ENCODE measurements at places on chromosomes 1 and 21. TPM values are rescaled to one million over a fixed set of nuclear protein-coding genes. Genes with fewer than 3 reads are reported as not detected.

PTPN22 gene
- total RNA-seq: 0.40 TPM

GRCh38 chr1:79827446-79827845 is 820.9 kb upstream of the ADGRL4 start:
- no peak for DNase-seq

DNA sequence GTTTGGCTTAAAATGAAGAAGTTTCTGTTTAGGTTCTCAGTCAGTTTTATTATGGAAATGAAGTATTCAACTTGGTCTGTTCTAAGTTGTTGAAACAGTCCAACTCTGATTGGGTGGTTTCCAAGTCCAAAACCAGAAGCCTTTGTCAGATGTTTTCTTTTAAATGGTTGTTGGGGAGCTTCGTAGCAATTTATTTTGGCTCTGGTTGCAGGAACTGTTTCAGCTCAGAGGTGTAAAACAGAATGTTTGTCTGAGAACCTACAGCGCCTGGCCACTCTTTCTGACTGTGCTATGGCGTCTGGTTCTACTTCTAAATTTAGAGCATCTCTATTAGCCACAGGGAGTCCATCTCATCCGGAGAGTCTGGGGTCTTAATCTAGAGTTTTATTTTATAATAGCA is 582.6 kb upstream of the TMPRSS15 start:
- DNase-seq: no peak

DNA sequence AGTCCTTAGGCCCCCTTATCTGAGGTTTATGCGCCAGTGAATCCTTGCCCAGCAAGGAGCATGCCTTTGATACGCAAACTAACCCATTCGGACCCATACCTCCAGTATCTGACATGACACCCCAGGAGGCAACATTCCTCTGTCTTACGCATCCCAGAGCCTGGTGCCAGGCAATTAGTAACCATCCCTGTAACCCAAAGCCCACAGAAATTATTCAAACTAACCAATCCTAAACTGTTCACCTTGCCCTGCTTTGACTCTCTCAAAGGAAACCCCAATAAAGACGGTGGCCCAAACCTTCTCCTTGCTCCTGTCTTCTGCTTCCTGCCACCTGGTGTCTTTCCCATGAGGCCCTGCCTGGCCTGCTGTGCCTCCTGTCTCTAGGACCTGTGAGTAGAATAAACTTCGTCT is 36.4 kb downstream of the ZNF496 start:
- no peak for DNase-seq

DNA sequence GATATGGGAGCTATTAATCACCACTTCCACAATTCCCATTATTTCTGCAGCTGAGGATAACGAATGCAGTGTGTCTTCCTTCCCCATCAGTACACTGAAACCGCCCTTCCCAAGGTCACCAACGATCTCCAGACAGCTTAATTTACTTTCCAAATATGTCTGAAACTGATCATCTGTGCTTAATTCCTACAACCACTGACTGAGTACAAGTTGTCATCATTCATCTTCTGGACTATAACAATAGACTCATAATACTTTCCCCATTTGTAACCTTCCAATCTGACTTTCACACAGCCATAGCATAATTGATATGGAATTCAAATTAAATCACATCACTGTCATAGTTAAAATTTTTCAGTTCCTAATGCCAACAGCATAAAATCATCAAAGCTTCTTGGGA is 17.4 kb downstream of the DNM3 start:
- no peak for DNase-seq

- no peak for DNase-seq
Observed at GRCh38 chr1:41855713-41856112, 63.0 kb downstream of the HIVEP3 start.

DNA sequence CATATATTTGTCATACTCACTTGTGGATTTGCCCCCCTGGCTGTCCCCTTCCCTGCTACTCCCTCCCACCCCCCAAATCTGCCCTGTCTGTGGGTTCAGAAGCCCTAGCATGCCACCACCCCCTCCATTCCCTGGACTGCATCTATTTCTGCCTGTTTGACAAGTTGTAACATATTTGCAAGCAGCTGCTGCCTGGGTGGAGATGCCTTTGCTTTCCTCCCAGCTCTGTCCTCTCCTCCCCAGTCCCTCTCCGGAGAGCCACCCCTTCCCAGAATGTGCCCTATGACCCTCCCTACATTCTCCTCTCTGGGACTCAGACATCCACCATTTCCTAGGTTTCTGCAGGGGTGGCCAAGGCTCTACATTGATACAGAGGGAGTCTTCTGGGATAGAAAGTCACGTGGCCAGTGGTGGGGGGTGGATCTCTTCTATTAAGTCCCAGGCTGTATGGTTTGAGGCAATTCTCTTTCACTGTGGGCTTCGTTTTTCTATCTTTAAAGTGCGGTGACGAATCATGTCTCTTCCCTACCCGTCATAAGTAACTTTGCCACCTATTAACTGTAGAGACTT is 6.0 kb upstream of the MYOG start:
- DNase-seq: no peak

- DNase-seq: no peak
Observed at GRCh38 chr1:168734946-168735345, 5.9 kb upstream of the DPT start.

GRCh38 chr1:11925938-11926292 is 312 bp downstream of the KIAA2013 start:
- peak; percentile 50 for DNase-seq

DNA sequence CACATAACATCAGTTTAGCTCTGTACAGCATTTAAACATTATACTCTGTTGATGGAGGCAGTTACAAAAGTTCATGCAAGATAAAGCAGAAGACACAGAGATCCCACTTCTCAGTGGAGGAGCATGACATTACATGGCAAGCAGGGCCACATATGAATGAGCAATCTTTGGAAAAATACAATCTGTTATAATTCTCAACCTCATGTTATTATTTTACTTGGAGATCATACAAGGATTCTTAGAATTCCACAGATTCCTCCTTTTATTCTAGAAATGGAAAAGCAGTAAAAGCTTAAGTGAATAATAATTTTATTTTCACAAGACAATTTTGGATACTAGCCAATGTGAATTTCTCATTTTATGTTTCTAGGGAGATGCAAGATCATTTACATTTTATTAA is 66.6 kb downstream of the IFI44 start:
- DNase-seq: no peak

DNA sequence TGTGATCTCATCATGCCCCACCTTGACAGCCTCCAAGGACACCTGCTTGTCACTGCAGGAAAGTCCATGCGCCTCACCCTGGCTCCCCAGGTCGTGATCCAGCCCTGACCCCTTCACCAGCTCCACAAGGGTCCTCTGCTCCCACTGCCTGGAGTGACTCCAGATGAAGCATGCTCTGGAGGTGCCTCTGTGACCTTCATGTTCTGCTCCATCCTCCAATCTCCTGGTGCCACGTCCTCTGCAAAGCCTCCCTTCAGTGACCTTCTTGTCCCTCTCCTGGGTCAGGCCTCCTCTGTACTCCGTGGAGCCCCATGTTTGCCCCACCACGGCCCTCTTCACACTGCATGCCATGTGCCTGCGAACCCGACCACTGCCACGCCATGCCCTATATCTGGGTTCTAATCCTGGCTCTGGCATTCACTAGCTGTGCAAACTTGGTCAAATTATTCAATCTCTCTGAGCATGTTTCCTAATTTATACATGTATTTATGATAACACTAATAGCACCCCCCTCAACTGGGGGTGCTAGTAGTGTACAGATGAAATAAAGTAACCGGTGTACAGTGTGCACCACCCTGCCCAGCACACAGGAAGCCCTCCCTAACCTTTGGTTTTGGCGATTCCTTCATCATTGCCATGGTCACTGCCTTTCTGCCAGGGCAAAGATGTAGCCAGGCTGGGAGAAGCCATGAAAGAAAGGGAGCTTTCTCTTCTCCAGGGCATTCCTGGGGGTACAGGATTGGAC is 77.4 kb downstream of the STUM start:
- DNase-seq: peak; percentile 11

DNA sequence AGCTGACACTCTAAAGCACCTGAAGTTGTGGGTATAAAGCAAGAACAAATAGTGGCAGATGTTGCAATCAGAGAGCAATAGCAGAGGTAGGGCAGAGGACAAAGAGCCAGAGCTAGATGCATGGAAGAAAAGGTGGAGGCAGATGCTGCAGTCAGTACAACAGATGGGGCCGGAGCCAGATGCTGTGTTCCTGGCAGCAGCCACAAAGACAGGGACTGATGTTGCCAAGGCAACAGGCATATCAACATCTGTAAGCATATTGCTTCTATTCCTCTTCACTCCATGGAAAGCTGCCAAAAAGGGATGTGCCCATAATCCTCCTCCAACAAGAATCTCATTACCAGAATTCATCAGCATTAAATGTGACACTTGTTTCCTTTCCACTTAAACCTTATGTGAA is 108.0 kb downstream of the TNNI3K start:
- DNase-seq: peak; percentile 34

NASP gene
- total RNA-seq: 29.5 TPM

SHISA4 gene
- total RNA-seq: 129 TPM

DNA sequence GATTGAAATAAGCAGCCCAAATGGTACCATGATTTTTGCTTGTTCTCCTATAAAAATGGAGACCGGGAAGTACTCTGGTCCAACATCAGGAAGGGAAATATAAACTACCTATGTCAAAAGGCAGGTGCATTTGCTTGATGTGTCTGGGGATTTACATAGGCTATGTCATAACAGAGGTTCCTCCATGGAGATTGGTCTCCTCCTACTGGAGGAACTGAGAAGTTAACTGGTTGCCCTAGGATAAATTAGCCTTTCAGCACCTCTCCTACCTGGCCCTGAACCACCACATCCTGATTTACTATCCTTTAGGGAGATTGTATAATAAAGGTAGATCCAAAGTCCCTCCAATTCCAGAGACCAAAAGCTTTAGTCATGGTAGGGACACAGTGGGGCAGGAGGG is 1109.3 kb upstream of the B3GALT2 start:
- no peak for DNase-seq

DIO1 gene
- total RNA-seq: not detected

- DNase-seq: no peak
Observed at GRCh38 chr1:36126005-36126716, 1.1 kb upstream of the COL8A2 start.

RGSL1 gene
- total RNA-seq: not detected

DNA sequence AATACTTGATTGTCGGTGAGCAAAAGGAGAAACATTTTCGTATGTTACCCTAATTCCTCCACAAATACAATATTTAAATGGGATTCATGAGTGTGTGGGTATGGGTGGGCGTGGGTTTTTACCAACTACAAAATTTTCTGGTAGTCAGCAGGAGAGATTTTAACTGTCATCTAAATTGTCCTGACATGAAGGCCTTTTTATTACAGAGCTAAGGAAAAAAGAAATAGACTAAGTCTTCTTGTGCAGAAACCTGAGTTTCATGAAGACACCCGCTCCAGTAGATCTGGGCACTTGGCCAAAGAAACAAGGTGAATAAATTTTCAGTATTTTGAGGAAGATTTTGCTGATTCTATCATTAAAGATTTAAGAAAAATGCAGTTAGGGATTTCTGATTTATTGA is 752 bp downstream of the RGS18 start:
- DNase-seq: no peak

DNA sequence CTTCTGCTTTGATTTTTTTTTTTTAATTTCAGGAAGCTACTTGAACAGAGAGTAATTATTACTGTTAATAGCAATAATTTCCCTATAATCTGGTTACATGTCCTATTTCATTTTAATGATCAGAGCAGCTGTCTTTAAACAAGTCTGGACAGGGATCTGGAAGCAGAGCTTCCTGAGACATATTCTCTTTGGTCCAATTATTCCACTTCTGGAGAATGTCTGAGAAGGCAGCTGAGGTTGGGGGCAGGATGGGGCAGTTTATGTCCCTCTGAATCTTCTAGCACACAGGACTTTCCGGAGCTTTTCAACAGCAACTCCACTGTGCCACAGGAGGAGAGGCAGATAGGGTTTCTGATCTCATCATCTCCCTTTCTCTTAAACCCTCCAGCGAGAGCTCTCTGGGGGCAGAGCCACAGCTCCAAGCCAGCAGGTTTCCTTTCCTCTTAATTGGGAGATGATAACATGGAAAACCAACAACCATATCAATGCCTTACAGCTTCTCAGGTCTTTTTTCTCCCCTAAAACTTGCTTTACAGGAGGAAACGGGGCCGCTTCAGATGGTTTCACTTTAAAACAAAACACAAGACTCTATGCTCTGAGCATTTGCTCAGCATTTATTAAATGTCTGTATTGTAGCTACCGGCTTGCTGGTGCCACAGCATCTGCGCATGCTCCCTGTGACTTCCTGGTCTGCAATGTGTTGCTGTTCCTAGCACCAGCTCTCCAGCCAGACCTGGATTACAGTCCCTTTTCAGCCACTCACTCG is 425.7 kb upstream of the USP24 start:
- peak; percentile 78 for DNase-seq

GRCh38 chr1:112509005-112509659 is 367 bp downstream of the WNT2B start:
- no peak for DNase-seq
